ENCODE measurements at places on chromosomes 5 and 9.

- no peak for DNase-seq
Observed at GRCh38 chr5:93150311-93151012, 430.6 kb downstream of the NR2F1-AS1 start.

DNA sequence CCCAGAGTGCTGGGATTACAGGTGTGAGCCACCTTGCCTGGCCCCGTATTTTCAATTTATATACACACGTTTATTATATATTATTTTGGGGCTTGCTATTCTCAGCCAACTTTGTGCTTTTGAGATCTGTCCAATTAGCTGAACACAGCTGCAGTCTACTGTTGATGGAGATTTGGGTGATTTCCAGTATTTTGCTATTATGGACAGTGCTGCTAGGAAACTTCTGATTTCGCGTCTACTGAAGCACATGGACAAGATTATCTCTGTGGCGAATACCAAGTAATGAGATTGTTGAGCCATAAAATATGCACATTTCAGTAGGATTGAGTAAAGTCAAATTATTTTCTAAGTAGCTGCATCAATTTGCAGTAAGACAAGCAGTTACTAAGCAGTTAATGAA, 1731.2 kb upstream of the CDH6 start:
- no peak for DNase-seq

GRCh38 chr9:134734270-134734669, 92.7 kb downstream of the COL5A1 start:
- DNase-seq: no peak

- DNase-seq: no peak
Observed at GRCh38 chr9:14391620-14392019, 77.7 kb upstream of the NFIB start.

GRCh38 chr5:82494942-82495341, 216.8 kb upstream of the RPS23 start:
- DNase-seq: no peak

DNA sequence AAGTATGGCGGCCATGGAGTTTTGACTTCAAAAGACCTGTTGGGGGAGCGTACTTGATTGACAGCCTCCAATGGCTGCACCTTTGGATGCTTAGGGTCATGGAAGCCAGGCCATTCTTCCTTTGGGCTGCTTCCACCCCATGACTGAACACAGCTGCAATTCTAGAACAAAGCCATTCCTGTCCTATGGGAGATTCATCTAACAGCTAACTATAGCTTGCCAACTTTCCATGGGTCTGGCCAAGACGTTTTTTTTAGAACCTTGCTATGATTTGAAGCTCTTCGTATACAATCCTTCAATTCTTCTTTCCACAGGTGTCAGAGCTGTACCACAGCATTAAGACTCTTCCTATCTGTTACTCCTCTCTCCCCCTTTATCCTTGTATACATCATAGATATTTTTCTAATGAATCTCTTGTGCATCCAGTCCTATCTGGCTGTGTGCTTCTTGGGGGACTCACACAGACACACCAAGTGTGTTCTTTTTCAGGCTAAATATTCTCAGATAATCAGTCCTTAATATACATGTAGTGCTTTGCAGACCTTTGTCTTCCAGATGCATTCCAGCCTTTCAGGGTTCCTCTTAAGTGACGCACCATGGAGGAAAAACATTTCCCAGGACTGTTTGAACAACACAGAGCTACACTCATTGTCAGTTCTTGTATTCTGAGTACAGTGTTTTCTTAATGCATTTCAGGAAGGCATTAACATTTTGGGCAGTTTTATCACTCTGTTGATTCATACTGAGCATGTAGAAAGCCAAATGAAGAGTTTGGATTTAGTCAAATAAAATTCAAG, 198.9 kb downstream of the TAF11L14 start:
- no peak for DNase-seq

- DNase-seq: no peak
Observed at GRCh38 chr9:82421498-82421897, 432.9 kb downstream of the SPATA31D1 start.

GRCh38 chr5:82597437-82597836, 319.3 kb upstream of the RPS23 start:
- no peak for DNase-seq

GRCh38 chr9:25415718-25416117, 262.5 kb downstream of the TUSC1 start:
- DNase-seq: no peak

All from stimulated activated effector memory CD8-positive, alpha-beta T cell treated with anti-CD3 and anti-CD28 coated beads, Interleukin-12 subunit alpha, Interleukin-12 subunit beta, amount 100 ng/mL, for 72 hours (primary cell).